ELF-1 (cell line): ENCODE measurements at places on chromosomes 5 and 9.

DNA sequence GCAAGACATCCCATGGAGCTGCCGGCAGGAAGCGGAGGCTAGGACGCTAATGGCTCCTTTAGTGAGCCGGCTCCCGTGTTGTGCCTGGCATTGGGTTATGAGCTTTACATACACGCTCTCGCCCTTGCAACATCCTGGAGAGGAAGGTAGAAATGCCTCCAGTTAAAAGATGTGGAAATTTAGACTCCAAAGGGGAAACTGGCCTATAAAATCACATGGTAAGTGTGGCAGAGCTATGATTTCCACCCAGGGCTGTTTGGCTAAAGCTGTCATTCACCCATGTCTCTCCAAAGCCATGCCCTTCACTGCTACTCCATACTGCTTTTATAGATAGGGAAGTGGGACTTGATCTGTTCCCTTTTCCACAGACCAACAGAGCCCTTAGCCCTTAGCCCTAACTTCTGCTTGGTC lies 5.2 kb downstream of the GM2A start:
- DNase-seq, result no peak

DNA sequence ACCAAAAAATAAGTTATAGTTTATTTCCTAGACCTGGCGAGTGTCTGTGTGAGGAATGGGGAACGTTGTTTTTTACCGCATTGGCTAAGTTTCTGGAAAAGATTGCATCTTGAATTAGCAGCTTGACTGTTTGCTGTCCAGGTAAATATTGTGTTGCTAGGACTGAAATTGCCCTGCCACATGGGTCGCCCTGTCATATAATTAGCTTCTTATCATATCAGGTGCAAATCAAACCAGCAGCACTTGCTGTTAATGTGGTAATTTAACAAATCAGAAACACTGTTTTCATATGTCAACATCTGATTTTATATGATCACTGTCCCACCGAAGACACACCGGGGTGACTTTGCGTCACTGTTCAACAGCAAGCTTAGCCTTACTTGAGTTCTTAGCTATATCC lies 63.7 kb upstream of the ZNF622 start:
- no peak for DNase-seq

DNA sequence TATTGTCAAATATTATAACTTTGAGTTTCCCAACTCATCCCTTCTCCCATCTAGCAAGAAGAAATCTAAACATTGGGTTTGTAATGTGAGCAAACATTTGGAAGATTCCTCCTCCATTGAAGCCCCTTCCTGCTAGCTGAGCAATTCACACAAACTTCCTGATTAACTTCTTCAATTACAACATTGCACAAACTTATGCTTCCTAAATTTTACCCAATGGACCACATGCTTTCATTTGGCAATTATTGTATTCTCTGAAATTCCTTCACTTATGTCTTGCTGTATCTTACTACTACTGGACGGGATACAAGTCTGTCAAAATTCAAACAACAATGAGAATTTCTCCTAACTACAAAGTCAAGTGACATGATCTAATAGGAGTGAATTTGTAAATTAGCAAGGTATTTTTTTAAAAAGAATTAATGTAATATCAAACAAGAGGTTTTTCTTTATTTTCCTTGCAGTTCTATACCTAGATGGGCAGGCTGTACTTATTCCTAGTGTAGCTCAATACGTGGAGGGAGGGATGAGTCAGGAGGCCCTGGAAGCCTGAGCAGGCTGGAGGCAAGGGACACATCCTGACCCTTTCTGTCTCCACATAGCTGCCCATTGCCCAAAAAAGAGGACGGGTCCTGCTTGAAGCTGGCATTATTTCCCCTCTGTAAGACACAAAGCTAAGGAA lies 11.8 kb upstream of the IFNW1 start:
- no peak for DNase-seq

DNA sequence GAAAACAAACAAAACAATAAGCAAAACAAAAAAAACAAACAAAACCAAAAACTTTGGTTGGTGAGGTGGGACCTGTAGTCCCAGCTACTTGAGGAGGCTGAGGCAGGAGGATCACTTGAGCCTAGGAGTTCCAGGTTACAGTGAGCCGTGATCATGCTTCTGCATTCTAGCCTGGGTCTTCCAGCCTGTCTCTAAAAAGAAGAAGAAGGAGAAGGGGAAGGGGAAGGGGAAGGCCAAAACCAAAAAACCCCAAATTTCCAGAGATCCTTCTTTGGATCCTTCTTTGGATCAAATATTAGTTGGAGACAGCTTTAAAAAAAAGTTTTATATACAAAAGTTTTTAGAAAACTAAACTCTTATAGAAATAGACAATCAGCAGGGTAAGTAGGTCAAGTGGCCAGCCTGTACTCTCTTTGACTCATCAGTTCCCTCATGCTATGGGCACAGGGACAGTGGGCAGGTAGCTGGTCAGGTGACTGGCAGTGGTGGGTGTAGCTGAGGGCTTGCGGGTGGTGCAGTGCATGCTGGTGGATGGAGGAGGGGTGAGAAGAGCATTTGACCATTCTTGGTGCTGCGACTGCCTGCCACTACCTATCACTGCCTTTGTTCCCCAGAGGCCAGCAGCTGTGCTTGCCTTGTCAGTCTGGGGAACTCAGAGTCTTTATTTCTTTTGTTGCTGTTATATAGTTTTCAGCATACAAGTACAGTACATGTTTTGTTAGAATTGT lies 12.6 kb downstream of the RCL1 start:
- DNase-seq, result no peak

DNA sequence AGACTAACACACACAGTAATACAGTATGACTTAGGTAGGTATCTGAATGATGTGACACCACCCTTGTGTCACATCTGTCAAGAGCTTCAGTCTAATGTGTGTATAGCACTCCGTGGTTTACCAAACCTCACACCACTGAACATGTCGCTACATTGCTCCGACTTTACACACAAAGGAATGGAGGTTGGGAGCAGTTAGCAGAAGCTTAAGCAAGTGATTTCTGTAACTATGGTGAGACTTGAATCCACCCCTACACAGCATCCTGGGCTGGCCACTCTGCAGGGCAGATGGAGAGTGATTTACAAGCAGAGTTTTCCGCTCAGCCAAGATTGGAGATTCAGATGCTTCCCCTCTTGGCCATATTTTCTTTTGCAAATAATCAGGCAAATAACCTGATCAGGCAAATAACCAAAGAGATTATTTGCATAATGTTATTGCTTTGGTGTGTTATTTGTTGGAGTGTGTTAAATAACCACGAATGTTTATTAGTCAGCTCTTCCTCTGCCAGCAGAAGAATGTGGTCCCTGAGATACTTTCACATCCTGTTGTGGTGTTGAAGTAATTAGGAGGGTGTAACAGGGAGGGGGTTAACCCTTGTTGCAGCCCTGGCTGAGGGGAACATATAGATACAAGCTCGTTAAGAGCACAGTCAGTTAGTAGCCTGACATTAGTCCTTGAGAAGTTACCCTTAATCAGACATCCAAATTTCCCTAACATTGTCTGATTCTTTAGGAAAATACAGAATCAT lies 92.8 kb downstream of the SNX18 start:
- no peak for DNase-seq

DNA sequence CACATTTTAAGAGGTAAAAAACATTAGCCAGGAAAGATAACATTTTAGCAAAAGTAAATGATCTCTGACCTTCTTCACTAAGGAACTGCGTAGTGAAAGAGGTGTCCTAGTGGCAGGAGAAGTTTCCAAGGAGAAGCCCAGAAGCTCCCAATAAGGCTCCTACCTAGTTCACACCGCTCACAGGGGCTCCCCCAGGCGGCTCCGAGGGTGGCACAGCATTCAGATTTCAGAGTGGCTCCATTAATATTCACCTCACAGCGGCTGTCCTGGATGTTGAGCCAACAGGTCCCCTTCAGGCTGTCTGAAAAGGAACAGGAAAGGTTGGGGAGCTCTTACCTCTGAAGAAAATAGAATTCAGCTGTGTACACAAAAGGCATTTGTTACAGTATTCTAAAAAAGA lies 187.3 kb downstream of the FBN2 start:
- DNase-seq, result peak; percentile 3

DNA sequence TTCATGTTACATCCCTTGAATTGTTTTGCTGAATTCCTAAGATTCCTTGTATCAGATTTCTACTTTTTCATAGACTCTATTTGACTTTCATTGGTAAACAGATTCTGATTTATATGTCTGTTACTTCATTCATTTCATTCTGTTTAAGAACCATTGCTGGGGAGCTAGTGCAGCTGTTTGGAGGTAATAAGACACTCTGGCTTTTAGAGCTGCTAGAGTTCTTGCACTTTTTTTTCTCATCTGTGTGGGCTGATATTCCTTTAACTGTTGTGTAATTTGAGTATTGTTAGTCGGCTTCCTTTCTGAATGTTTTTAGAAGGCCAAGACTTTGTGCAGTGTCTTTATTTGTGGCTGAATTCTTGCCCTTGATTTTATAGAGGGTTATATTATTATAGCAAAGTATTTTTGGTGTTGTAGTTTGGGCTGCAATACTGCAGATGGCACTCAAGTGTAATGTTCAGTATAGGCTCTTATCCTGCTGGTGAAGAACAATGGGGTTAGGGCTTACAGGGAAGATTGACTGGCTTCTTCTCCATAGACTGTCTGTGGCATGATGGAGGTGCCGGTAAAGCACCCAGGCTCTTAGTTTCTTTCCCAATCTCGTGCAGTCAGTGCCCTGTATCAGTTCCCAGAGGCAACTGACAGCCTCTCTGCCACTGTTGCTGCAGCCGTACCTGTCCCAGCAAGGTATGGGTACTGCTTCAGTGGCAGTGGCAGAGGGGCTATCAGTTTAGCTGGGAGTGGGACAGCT lies 162.2 kb downstream of the OXCT1 start:
- DNase-seq, result peak; percentile 44

GRCh38 chr5:136134653-136135052 lies 2.0 kb downstream of the SMAD5 start:
- DNase-seq, result no peak

DNA sequence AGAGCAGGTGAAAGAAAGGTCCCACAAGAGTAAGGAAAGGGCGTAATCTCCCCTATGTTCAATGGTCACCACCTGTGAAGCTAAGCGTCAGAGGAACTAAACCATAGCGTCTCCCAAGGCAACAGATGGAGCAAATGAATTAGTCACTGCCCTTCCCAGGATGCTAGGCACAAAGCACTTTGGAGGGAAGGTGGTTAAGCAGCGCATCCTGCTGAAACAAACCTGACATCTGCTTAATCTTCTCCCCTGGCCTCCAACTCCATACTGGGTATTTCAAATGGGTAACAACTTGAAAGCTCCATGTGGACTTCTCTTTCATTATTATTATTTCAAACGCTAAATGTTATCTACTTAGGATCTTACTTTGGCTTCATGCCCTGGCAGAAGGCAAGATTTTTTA lies 227.3 kb downstream of the MLLT3 start:
- no peak for DNase-seq

DNA sequence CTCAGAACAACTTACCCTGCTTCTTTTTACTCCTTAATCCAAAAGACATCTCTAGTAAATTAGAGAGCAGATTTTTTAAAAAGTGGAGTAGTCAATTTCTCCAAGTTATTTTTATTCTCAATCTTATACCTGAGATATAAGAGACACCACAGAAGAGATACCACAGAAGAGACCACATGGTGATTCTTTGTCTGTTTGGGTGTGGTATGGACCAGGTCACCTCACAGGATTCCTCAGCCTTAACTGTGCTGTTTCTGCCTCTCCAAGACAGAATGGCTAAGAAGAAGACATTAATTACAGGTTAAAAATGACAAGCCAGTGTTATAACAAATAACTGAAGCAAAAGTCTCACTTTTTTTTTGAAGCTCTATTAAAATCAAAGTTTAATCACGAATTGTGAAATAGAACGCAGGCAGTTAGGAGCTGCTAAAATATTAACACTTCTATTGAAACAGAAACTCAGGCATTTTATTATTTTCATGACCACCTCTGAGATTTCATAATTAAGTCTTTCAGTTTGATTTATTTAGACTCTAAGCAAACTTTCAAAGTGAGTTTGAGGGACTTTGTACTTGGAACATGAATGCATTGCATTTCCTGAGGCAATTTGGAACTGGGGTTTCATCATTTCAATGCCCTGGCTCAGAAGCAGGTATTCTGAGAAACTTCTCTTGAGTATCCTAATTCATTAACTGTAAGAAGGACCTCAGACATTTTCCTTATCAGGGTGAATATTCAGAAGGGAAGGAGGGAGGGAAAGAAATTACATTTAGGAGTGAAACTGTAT lies 280.7 kb downstream of the KCTD16 start:
- no peak for DNase-seq

- no peak for DNase-seq
Measured at GRCh38 chr5:30838936-30839496, 354.5 kb upstream of the CDH6 start.

- DNase-seq, result no peak
Measured at GRCh38 chr5:31759925-31760324, 121.0 kb downstream of the PDZD2 start.

- no peak for DNase-seq
Measured at GRCh38 chr9:37187713-37188439, 67.5 kb downstream of the ZCCHC7 start.

DNA sequence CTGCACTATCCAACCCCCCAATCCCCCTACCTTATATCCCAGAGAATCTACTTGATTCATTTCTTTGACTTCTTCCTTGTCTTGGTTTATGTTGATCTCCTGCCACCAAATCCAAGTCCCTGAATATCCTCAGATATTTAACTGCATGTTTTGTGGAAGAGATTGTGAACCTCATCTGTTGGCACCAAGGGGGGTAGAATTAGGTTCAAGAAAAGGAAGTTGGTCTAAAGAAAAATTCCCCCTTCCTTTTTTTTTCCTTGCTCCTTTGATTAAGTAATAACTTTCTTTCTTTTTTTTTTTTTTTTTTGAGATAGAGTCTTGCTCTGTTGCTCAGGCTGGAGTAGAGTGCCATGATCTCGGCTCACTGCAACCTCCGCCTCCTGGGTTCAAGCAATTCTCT lies 526 bp upstream of the CD14 start:
- no peak for DNase-seq

- DNase-seq, result peak; percentile 71
Measured at GRCh38 chr9:73215249-73215648, 63.6 kb downstream of the ANXA1 start.

DNA sequence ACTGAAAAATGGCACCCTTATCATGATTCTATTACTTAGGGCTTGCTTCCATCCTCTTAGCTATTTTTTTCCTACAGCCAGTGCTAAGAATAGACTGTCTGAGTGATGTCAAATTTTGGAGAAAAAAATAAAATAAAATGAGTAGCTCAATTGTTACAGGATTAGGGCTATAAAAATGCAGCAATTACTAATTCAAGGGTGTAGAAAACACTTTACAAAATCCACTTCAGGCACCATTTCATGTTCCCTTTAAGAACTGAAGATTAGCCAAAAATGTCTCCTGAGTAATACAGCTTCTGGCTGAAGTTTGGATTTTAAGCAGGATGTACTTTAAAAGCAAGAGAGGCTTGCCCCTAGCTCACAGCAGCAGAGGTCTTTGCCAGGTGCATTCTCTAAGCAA lies 240.5 kb upstream of the IRX1 start:
- no peak for DNase-seq

GRCh38 chr9:21095561-21095960 lies 17.8 kb upstream of the IFNB1 start:
- DNase-seq, result peak; percentile 26
